ENCODE measurements at places on chromosomes 12 and 14.
A peak's percentile ranks its signal among the peaks of the same experiment; 100 is the strongest.

DNA sequence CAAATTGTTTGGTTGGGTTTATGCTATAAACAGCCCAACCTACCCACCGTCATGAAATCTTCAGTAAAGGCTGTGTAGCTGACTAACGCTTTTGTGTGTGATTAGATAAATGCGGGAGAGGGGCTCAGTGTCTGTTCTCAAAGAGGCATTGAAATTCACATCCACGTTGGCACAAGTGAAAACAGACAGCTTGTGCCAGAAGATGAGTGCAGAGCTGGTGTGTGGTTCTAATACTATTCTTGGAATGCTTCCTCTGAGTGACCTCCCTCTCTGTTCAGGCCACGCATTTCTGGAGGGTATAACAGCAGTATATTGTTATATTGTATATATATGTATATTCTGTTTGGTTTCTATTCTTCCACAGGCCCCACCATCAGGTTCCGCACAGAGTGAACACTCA, 263.8 kb downstream of the APAF1 start:
- DNase-seq = no peak

DNA sequence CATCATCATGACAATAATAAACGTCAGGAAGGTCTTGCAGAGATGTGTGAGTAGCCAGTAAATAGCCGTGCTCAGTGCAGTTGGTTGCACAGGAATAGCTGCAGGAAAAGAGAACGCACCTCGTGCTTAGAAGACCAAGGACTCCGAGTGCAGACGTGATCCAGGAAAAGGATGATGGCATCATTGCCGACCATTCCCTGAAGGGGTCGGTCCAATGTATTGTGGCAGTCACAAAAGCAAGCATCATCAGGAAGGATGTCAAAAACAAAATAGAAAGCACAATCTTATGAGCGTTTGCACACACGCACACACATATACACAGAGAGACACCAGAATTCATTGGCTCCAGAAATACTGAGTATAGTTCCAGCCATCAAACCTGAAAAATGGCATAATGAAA, 12.8 kb downstream of the DUSP6 start:
- no peak for DNase-seq

- DNase-seq = no peak
These were observed 14.9 kb downstream of the DTX1 start for GRCh38 chr12:113071135-113072112.

- DNase-seq = peak; percentile 43
These were observed 86.6 kb downstream of the KDM2B start for GRCh38 chr12:121494093-121494787.

DNA sequence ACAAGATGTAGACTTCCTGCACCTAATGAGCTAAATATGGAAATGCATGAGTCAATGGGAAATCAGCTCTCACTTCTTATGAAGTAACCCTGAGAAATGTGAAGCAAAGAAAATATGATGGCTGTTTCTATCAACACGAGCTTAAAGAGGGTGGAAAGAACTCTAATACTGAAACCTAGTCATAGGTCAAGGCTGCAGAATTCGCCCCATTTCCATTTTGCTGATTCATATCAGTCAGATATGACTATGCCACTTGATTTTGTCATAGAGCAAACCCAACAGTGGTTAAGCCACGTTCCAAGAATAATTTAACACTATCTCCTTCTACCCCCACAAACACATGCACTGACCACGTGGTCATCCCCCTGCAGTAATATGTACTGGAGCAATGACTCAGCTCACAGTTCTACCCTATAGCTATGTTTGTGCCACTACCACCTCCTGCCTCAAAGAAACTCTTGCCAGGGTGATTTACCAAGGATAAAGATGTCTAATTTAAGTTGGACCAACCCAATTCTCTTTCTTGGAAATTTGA, 157.5 kb downstream of the TMTC3 start:
- DNase-seq = peak; percentile 75

- DNase-seq = peak; percentile 17
These were observed 17.2 kb upstream of the NRXN3 start for GRCh38 chr14:78153064-78153341.

- DNase-seq = no peak
These were observed 9.3 kb downstream of the PEBP1 start for GRCh38 chr12:118145113-118145797.

GRCh38 chr12:127670294-127670693, 596.7 kb upstream of the TMEM132C start:
- DNase-seq = no peak

DNA sequence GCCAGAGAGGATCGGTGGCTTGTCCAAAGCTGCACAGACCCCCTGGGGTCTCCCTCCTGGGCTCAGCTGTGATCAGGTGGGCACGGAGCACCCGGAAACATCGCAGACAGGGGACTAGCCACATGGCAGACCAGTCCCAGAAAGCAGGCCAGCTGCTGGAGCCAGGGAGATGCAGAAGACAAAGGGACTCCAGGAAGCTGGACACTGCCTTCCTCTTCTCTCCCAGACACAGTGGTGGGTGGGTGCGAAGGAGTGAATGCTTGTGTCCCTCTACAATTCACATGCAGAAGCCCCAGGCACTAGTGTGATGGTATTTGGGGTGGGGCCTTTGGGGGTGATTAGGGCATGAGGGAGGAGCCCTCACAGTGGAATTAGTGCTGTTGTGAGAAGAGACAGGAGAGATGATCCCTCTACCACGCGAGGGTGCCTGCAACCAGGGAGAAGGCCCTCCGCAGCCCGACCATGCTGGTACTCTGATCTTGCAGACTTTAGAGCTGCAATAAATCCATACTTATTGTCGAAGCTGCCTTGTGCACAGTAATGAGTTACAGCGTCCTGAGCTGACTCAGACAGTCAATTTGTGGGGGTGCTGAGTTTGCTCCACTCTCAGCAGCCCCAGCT, 95.2 kb downstream of the CALM1 start:
- DNase-seq = no peak

DNA sequence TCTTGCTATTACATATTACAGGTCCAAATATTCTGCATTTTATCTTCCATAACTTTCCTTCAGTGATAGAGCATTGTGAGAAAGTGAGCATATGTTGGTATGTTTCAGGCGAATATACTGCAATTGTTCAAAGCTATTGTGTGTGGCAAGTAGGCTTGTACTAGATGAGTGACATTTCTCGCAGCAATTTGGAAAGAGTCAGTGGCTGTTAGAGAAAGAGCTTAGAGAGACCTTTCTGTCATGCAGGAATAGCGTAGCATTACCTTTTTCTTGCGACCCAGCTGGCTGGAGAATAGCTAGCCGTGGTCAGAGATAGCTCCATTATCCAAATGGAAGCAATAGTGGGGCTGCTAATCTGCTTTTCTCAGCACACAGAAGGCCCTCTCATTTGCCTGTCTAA, 678.5 kb upstream of the FOXG1 start:
- no peak for DNase-seq

DNA sequence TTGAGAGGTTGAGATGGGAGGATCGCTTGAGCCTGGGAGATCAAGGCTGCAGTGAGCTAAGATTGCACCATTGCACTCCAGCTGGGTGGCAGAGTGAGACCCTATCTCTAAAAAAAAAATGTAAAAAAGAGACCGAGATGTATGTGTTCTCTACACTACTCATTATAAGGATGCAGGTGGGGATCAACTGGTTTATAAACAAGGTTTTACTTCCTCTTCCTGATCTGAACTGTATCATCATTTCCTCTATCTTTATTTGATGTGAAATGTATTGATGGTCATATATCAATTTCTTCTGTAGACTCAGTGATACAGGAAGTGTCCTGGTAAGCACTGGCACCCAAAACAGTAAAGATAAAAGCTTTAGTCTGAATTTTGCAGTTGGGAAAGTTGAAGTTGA, 20.1 kb upstream of the USP44 start:
- no peak for DNase-seq

GRCh38 chr12:106249411-106250135, 1.8 kb upstream of the CKAP4 start:
- DNase-seq = no peak

- no peak for DNase-seq
These were observed 285.5 kb downstream of the KCNH5 start for GRCh38 chr14:62759796-62760195.

DNA sequence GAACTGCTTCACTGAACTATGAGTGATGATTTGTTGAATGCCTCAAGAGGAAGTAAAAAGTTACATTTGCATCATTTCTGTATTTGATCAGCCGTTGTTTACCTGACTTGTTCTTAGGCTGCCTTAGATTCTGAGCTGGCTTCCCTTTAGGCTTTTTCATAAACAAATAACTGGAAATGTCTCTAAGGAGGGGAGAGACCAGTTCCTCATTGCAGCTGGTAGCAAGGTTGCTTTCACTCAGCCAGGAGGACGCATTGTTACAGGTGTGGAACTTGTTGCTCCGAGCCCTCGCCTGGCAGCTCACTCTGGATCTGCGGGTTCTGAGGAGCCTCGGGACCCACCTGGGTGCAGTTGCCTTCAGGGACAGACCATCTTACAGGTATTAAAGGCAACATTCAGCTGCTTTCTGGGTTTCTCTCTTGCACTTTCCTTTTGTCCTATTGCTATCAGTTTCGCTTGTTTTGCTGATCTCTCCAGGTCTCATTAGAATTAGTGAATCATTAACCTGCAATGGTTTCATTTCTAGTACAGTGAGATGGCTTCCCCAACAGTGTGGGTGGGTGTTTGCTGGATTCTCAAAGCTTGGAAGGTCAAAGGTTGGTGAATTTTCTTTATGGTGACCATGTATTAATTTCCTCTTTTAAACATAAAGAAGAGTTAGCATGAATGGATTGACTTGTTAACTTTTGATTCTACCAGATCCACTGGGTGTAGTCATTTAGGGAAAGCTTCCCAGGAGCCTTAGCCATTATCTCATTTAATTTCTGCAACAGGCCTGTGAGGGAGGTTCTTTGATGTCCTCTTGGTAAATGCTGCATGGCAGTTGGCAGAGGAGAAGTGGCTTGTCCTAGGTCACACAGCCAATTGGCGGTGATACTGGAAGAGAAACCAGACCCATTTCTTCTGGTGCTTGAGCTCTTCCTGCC, at the start of gene PLEKHG7:
Gene PLEKHG7, plus strand, starts transcription at position 236 of the 926 bp plus-strand sequence. CDS start 3,643 bp downstream, outside the sequence.
- DNase-seq = no peak

GRCh38 chr12:26125400-26126339, 833 bp upstream of the BHLHE41 start:
- peak; percentile 85 for DNase-seq

GRCh38 chr14:41167040-41167439, 439.6 kb upstream of the LRFN5 start:
- DNase-seq = no peak

DNA sequence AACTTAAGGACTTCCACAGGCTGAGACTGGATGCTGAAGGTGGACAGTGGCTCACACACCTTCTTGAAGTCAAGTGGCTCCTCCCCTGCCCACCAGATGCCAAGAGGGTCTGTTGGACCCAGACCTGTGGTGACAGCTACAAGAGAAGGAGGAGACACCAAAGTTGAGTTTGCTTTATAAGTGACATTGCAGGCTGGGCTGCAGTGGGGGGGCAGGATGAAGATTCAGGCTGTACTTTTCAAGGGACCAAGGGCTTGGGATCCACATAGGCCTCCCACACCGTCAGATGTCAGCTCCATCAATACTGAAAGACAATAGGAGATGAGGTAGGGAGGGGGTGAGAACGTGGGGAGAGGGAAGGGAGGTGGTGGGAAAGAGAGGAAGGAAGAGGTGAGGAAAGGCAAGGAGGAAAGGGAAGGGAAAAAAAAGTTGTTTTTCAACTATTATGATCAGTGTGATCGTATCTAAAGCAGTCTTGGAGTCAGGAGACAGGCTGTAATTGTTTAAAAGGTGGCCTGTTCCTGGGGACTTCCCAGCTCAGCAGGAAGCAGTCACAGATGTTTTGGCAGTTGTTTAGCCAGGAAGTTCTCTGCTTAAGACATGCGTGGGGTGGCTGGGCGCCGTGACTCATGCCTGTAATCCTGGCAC, 84.1 kb upstream of the RESF1 start:
- DNase-seq = peak; percentile 3

DNA sequence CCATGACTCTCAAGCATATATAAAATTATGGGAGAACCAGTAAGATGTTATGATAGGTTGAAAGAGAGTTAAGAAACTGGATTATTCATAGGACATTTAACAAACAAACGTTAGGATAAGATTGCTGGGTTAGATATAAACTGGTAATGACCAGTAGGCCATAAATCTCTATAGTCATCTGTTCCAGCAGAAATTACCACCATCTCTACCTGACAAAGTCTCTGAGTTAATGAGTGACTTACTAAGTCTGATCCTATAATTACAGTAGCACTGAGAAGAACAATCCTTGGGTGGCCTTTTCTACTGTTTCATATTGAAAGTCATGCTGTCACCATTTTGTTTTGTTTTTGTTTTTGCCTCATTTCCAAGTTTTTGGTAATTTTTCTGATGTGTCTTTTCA, 136.9 kb upstream of the CNOT2 start:
- no peak for DNase-seq

DNA sequence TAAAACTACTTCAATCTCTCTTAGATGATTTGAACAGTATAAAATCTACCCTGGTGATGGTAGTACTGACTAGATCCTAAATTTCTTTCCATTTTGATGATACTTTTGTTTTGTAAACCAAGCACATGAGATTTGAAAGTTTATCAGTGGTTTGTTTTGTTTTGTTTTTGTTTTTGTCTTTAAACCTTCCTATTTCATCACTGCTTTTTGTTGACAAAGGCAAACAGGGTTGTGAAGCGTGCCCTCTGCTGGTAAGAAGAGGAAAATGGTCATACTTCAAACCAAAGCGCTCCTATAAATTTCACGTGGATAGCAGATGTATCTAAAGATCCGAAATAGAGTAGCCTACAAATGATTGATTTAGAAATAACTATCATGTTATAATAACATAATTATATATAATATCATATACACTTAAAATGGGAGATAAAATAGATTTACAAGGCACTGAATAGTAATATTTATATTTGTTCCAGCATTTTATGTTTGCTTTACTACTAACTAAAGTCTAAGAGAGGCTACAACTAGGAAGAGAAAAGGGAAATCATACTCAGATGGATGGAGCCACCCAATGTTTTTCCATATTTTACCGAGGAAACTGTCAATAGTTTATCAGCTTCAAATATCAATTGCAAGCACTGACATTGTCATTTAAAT, 254.0 kb upstream of the USP15 start:
- DNase-seq = peak; percentile 49

- no peak for DNase-seq
These were observed 85.1 kb downstream of the KDM2B start for GRCh38 chr12:121495746-121496145.

DNA sequence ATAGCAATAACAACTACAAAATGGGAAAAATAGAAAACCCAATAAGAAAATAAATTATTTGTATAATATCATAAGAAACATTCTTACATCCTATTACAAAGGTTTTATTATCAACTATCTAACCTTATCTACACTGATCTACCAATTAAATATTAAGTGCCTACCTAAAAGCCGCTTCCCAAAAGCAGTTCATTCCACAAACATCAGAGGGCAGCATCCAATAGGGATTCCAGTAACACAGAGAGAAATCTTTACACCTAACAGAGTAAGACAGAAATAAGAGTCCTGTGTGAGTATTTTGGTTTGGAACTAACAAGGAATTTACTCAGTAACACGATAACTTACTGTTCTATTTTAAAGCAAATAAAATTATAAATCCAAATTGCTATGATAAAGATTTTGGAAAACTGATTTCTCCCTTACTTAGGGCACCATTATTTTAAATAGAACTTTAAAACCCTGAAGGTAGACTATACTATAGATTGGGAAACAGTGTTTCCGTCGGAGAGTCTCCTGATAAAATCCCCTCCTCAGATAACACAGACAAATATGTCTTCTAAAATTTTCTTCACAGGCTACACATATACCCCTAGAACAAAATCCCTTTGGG, 15.0 kb downstream of the GXYLT1 start:
- DNase-seq = peak; percentile 87
